Hippocampal formation (tissue), 2 donors: ENCODE measurements at places on chromosomes 7 and 10.

GRCh38 chr7:29808075-29808801, 1.9 kb downstream of the WIPF3 start:
- peak; percentile 31 for DNase-seq

GRCh38 chr10:98016772-98017475, 13.5 kb downstream of the CRTAC1 start:
- DNase-seq = no peak

DNA sequence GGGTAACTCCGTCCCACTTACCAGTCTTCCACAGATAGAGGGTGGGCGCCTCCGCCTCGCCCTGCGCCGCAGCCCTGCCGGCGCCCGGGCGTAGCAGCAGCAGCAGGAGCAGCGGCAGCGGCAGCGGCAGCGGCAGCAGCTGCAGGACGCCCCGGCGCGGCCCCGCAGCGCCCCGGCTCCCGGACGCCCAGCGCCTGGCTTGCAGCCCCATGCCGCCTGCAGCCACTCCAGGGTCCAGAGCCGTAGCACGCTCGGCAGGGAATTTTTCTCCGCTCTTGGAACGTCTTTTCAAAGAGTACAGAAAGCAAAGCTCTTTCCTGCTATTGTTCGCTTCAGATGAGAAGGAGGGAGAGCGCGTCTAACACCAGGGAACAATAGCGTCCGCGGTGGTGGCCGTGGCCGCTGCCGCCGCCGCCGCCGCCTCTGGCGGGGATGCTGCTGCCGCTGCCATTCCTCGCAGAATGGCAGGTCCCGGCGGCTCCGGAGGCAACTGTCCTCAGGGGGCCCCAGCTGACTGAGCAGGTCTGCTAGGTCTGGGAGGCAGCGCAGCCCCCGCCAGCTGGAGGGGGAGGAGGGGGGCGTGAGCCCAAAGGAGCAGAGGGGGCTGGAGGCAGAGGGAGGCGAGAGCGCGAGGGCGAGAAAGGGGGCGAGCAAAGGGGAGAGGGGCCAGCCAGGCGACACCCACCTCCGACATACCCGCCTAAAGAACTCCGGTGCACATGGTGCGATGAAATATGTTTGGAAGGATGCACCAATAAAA, at the start of gene THSD7A:
TSS of gene THSD7A (minus strand) at position 463 of the 760 bp plus-strand sequence. CDS start at position 211, 252 bp downstream.
- DNase-seq = peak; percentile 50

GRCh38 chr10:30598105-30598776, 31.3 kb downstream of the LYZL2 start:
- DNase-seq = no peak

GRCh38 chr7:149799397-149800168, 26.2 kb upstream of the ZNF467 start:
- no peak for DNase-seq

DNA sequence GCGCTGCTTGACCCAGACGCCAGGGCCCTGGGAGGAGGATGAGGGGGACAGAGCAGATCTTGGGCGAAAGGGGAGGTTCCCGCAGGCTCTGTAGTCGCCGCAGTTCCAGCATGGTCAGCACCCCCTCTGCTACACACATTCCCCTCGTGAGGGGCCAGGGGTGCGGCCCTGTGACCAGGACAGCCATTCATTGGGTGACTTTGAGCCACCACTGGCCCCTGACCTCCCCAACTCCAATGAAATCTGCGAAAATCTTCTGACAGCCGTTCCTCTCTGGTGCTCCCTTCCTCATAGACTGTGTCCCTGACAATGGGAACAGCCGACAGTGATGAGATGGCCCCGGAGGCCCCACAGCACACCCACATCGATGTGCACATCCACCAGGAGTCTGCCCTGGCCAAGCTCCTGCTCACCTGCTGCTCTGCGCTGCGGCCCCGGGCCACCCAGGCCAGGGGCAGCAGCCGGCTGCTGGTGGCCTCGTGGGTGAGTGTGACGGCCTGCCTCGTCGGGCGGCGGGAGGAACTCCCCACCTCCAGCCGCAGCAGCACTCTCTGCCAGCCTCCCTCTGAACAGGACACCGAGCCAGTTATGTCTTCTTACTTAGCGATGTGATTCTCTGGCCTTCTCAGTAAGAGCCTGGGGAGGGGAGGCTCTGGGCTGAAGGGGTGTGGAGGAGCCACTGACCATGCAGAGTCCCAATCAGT, 825 bp downstream of the TMEM176A start:
- DNase-seq = no peak

DNA sequence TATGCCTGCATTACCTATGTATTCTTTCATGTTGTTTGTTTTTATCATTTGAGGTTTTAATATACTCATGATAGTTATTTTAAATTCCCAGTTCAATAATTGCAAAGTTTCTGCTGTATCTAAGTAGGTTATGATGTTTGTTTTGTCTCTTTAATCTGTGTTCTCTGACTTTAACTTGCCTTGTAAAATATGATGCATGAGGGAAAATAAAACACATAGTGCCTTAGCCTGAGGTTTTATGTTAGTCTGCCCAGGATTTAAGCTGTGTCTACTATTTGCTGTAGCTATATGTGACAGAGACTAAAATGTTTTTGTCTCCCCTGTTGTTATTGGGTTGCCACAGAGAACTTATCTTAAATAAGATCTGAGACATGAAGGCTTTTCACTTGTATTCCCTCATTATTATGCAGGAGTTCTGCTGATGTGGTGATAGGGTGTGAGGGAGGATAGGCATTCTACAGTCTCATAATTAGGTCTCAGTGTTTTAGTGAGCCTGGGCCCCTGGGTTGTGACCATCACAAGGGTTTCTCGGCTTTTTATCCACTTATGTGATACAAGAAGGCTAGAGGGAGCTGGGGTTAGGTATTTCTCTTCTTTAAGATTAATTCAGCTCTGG, 582.5 kb downstream of the CNTNAP2 start:
- DNase-seq = no peak

GRCh38 chr10:46557319-46558121, 1.1 kb upstream of the GPRIN2 start:
- no peak for DNase-seq

DNA sequence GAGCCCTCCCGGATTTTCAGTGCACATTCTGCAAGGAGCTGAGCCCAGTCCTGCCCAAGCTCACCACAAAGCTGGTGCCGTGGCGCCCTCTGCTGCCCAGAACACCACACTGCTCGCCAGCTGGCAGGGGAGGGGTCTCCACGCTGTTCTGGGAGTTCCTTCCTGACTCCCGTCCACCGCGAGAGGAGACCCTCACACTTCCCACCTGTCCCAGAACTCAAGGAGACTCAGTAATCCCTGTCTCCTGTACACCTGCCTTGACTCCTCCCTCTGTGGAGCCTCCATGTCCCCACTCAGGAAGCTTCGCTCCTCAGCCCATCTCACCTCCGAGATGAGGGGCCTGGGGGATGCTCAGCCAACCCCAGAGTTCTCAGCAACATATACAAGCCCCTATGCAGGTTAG, 11.3 kb downstream of the C10orf105 start:
- DNase-seq = no peak

- no peak for DNase-seq
These were observed 123.7 kb downstream of the VIPR2 start for GRCh38 chr7:159020987-159021386.
